Stimulated activated CD4-positive, alpha-beta T cell treated with anti-CD3 and anti-CD28 coated beads, Interleukin-4, amount 100 ng/mL, for 48 hours (primary cell): ENCODE measurements at places on chromosomes 1 and 21.

GRCh38 chr21:28458446-28458845 is 534.2 kb downstream of the LTN1 start:
- DNase-seq = no peak

- no peak for DNase-seq
Observed at GRCh38 chr1:156024801-156025200, 4.0 kb upstream of the SSR2 start.

DNA sequence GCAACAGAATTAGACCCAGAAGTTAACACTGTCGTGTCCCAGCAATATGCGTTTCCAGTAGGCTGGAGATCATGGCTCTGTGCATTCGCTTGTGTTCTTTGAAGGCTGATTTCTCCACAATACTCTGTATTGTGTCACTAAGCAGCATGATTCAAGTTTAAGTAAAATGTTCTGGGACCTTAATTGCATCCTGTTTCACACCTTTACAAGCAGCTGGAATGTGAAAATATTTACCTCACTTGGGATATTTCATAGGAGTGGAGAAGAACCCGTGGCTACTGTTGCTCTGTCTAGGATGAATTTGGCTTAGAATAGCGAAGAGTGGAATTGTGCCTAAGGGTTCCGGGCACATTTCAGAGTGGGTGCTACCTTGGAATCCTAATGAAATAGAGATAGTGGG is 6.3 kb downstream of the PTGFRN start:
- no peak for DNase-seq

- no peak for DNase-seq
Observed at GRCh38 chr1:45554198-45554597, 3.6 kb downstream of the AKR1A1 start.

GRCh38 chr1:8903908-8904650 is 25.6 kb upstream of the ENO1 start:
- DNase-seq = no peak

DNA sequence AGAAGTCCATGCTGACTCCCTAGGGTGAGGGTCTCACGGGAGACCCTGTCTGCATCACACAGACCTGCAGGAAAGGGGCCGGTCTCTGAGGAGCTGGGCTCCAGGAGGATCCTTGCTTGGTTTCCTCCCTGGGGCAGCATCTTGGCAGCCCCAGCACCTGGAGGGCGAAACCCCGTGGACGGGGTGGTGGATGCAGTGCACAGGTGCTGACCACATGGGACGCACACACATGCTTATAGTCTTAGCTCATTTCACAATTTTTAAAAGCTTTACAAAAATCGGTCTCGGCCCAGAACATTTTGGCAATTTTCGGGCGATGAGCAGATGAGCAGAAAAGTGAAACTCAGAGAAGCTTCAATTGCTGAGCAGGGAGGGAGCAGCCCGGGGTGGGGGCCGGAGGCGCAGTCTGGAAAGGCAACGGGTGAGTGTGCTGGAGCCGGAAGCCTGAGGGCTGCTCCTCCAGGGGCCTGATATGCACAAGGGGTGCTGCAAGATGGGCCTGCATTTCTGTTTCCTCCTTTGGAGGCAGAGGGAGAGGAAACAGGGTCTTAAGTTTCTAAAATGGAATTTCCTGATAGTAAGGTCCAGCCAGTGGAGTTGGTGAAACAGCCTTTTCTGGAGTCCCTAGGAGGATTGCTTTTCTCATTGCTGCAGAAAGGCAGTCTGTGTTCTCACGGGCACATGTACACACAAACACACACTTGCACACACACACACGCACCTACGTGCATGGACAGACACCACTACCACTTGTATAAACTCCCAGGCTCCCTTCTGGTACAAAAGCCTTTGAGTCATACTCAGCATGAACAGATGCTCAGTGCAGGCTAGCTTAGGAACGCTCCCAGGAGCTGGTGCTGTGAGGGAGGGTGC is 60.6 kb downstream of the SCCPDH start:
- no peak for DNase-seq

DNA sequence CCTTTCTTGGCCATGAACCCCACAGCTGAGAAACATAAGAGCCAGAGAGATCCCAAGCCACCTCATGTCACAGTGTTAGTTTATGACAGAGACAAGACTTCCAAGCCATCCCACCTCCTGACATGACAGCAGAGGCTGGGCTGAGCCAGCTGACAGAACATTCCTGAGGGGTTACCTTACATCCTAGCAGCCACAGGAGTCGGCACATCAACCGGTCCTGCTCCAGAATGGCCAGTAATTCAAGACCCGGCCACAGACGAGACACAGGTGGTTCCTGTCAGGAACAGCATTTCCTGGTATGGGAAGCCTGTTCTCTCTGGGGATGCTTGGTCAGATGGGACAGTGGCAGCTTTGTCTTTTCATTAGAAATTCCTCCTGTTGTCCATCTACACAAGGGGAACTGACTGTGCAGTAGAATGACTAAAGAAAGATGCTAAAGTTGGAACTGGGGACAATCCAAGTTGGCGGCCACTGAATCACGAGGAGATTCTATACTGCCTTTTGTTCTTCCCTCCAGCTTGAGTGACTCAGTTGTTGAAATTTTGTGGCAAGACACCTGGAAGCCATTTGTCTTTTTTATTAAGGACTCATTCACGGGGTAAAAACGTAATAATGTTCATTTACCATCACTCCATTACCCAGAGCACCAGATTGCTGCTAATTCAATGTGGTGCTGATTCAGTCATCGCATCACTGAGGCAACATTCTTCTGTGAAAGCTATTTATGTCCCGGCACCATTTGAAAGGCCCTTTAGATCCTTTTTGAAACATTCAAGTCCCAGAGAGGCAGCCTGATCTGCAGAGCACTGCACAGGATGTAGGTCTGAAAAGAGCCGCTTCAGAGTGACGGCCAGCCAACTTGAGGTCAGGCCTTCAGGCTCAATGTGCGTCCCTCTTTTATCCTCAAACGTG is 37.2 kb upstream of the NPL start:
- DNase-seq = no peak

GRCh38 chr1:213492161-213493041 is 441.4 kb downstream of the RPS6KC1 start:
- no peak for DNase-seq

DNA sequence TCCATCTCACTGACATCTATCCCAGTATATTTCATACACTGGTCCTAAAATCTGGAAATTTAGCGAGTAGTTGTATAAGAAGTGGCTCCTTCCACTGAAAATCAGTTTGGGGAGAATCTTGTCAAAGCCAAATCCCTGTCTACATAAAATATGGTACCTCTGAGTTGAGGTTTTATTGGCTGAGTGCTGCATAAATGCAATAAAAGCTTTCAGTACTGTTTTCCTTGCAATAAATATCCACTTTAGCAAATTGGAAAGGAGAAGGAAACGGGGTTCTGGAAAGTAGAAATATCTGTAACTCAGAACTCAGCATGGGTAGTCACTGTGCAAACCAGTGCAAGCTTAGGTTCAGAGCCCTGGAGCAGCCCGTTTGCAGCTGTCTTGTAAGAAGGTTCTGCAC is 580.2 kb downstream of the SMYD3 start:
- no peak for DNase-seq

DNA sequence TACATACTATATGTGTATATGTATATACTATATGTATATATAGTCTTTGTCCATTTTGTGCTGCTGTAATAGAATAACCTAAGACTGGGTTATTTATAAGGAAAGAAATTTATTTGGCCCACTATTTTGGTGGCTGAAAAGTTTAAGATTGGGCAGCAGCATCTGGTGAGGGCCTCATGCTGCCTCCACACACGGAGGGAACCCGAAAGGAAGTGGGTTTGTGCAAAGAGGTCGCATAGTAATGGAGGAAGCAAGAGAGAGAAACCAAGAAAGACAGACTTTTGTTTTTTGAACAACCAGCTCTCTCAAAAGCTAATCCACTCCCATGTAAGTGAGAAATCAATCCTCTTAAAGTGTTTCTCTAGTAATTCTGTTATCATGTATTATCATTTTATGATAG is 1147.3 kb downstream of the NCAM2 start:
- DNase-seq = no peak

DNA sequence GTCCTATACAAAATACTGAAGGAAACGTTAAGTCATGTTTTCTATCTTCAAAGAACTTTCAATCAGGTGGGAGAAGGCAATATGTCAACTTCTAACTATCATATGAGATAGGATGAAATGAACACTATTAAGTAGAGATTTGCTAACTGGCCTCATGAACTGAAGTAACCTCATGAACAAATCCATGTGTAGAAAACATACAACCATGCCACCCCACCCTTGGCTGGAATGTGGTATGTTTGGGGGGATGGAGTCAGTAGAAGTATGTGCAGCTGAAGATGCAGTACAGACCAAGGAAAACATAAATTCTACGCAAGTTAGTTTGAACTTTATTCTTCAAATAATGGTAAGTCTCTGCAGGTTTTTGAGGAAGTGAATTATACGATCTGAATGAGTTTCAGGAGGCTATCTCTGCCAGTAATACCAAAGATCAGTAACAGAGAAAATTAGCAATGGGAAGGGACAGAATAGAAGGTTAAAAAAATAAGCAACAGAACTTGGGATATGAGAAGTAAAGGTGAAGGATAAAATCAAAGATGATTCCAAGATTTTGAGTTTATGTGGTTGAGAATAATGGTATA is 4.5 kb downstream of the TRMT1L start:
- DNase-seq = no peak

GRCh38 chr1:78211483-78212092 is 165.8 kb downstream of the GIPC2 start:
- no peak for DNase-seq

GRCh38 chr1:171081314-171081753 is 9.4 kb upstream of the FMO3 start:
- no peak for DNase-seq

GRCh38 chr1:159996653-159997052 is 35.1 kb downstream of the PIGM start:
- DNase-seq = no peak

- DNase-seq = no peak
Observed at GRCh38 chr1:43121256-43121900, 50.7 kb downstream of the EBNA1BP2 start.

DNA sequence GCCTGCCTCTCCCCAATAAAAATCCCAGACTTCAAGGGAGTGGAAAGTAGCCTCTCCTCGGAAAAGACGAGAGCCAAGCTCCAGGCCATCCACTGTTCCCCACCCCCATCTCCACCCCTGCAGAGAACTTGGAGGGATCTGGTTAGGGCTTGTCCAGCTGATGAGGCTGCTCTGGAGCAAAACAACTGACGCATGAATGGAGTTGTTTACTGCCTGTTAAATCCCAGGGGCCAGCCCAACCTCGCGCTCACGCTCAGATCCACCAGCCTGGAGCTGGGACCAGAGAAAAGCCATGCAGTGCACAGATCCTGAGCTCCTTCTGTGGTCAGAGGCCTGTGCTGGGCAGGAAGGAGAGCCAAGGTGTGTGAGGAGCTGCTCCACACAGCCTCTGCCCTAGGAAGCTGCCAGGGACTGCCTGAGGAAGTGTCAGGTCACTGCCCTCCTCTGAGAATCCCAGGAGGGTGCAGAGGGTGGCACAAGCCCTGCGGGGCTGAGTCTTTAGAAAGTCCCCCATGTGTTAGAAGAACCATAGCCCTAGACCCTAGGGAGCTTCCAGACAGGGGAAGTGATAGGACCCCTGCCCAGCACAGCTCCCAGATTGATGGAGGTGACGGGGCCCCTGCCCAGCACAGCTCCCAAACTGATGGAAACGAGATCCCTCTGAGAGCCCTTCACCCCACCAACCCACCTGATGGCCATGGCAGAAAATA is 109.0 kb upstream of the IPO9 start:
- DNase-seq = no peak

GRCh38 chr1:109493227-109493626 is 667 bp upstream of the CYB561D1 start:
- no peak for DNase-seq

GRCh38 chr1:10143961-10144485 is 66.3 kb upstream of the KIF1B start:
- DNase-seq = no peak
